Stimulated activated CD4-positive, alpha-beta T cell treated with anti-CD3 and anti-CD28 coated beads, Interleukin-12 subunit alpha, Interleukin-12 subunit beta, amount 100 ng/mL, for 24 hours (primary cell): ENCODE measurements at places on chromosomes 4 and X.

DNA sequence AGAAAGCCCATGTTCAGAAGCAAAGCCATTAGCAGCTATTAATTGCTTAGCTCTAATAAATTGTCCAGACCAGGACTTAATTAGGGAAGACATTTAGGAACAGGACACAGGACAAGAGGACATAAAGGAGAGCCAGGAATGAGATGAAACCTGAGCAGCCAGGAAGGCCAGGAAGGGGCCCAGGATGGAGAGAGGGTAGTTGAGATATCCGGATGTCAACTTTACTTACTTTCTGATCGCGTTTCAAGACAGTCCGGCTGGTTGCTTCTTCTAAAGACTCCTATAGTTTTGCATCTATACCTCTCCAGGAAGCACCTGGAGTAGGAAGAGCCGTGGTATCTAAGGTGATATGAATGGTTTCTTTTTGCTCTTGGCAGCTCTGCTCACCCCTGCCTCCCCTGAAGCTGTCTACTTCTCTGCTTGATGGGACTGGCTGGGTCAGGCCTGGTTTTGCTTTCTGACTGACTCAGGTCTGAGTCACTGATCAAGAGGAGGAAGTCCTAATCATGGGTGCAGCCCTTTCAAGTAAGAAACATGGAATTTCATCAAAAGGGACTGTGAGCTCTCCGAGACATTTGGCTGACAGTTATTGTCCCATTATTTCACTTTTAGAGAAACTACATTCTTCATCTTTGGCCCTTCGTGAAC is 733.3 kb downstream of the RPA4 start:
- no peak for DNase-seq

DNA sequence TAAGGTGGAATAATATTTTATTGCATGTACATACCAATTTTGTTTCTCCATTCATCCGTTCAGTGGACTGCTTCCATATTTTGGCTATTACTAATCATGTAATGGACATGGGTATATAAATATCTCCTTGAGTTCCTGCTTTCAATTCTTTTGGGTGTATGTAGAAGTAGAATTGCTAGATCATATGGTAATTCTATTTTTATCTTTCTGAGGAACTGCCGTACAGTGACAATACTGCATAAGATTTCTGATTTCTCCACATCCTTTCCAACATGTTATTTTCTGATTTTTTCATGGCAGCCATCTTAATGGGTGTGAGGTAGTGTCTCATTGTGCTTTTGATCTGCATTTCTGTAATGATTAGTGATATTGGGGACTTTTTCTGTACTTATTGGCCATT is 19.2 kb downstream of the ALPK1 start:
- DNase-seq, result no peak

DNA sequence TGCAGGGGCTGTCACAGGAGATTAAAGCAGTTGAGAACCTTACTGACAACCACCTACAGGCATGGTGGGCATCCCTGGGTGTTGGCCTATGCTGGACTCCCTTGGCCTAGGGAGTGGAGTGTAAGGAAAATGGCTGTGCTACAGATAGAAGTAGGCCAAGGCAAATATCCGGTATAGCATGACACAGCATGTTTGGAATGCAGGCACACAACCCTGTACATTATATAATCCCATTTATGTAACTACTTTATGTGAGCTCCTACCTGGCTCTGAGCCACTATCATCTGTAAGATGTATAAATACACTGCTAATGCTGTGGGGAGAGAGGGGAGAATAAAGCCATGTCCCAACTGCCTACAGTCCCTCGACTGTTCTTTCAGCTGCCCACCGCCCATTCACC is 38.7 kb upstream of the KCTD8 start:
- DNase-seq, result no peak

DNA sequence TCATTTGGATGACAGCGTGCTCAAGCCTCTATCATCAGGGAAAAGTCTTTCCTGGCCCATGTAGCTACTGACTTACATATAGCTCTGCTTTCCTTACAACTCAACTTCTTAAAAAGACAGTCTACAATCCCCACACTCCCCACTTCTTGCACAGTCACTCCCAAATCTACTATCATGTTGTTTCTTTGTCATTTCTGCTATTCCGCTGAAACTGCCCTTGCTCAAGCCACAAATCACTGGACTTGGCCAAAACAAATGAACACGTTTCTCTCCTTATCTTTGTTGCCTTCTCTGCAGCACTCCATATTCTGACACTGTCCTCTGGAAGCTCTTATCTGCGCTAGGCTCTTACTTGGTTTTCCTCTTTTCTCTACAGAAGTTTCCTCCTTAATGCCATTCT is 28.2 kb downstream of the GPRIN3 start:
- DNase-seq, result no peak

GRCh38 chr4:130747842-130748241 is 1651.9 kb downstream of the C4orf33 start:
- no peak for DNase-seq

DNA sequence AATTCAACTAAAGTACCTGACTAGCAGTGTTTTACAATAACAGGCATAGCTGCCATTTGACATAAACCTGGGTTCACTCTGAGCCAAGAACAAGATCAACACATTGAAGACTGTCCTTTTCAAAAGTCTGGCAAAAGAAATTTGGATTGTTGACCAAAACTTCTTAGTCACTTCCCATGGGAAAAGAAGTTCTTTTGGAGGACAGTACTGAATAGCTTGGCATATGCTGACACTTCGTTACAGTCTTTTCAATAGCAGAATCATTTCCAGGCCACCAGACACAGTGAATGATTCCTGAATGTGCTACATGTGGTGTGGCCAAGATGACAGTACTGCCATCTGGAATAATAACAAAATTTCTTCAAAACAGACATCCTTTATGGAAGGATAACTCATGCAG is 560.3 kb downstream of the GRID2 start:
- DNase-seq, result no peak

DNA sequence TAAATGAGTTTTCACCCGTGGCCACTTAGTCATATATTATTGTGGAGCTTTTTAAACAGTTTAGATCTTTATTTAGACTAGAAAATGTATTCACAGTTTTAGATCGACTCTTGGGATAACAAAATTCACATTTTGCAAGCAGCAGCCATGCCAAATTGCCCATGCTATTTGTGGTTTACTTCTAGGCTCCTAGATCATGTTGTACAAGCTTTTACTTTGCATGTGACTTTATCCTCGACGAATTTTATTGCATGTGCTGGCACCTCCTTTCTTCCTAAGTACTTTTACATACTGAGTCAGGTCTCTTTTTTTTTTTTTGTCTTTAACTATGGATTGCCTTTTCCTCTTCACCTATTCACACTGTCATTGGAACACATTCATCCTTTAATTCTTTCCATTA is 23.2 kb downstream of the BBS12 start:
- no peak for DNase-seq

GRCh38 chr4:99927566-99927965 is 18.9 kb downstream of the DNAJB14 start:
- no peak for DNase-seq

DNA sequence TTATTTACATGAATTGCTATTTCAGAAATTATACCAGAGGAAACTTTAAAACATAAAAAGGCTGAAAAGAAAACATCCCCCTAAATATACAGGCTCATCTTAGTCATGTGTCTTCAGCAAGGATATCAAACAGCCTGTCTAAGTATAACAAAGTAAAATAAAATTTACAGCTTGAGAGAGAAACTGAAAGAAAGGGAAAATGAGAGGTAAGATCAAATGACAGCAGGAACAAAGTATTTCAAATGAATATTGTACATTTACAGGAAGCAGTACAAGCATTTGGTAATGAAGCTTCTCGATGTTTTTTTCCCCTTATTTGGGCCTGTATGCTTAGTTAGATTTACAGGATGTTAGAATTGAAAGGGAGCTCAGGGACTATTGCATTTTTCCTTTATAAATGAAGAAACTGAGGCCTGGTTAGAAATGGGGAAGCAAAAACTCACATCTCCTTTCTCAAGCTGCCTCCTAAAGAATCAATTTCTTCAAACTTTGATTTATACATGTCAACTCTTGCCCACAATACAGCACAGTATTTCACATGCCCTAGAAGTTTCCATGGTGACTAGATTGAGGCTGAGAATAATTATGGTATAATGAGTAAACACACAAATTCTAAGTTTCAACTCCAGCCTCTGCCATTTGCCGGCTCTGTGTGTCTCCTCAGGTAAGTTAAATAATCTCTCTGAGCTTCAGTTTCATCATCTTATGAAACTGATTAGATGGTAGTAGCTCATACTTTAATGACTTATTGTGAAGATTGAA is 29.3 kb downstream of the DAPP1 start:
- DNase-seq, result no peak

DNA sequence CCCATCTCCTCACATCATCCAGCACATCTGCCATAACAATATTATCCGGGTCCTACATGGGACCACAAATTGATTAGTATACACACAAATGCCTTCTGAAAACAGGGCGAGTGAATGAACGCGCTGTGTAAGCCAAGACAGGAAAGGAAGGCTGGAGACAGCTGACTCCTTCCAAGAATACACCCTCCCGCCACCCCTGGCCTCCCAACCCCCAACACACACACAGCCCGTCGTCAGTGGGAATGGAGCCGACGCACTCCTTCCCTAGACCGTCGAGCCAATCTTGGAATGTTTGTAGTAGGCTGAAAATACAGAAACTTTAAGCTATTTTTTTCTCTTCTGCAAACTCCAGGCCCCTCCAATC is 319 bp upstream of the MAGEH1 start:
- DNase-seq, result no peak

GRCh38 chr4:66767442-66767841 is 777.9 kb downstream of the CENPC start:
- DNase-seq, result no peak

DNA sequence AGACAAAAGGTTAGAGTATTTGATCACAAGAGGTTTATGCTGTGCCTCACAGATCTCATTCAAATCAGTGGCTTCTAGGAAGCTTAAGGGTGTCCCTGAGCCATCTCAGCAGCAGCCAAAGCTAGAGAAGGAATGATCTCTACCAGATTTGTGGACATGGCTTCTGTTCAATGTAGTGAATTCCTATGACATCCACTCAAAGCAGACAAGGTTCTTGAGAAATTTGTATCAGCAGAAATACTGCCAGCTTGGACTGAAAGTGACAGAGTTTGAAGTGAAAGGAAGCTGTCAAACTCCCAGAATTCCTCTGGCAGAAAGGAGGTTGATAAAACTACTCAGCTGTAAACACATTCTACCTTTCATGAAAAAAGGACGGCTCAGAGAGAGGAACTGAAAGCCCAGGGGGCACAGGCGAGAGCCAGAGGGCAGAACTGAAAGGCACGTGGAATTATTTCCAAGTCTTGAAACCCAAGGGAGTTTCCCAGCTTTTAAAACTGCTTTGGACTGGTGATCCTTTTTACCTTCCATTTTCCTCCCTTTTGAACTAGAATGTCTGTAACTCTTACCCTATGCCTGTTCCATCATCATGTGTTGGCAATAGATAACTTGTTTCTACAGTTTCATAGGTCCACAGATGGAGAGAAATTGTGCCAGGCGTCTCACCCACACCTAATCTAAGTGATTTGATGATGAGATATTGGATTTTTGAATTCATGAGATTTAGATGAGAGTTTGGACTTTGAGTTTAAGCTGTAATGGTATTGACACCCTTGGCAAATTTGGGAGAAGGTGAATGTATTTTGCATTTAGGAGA is 14.5 kb upstream of the MED14 start:
- no peak for DNase-seq

GRCh38 chr4:174475528-174475927 is 46.8 kb downstream of the HPGD start:
- DNase-seq, result no peak
